ENCODE measurements at places on chromosomes 3 and 15.

DNA sequence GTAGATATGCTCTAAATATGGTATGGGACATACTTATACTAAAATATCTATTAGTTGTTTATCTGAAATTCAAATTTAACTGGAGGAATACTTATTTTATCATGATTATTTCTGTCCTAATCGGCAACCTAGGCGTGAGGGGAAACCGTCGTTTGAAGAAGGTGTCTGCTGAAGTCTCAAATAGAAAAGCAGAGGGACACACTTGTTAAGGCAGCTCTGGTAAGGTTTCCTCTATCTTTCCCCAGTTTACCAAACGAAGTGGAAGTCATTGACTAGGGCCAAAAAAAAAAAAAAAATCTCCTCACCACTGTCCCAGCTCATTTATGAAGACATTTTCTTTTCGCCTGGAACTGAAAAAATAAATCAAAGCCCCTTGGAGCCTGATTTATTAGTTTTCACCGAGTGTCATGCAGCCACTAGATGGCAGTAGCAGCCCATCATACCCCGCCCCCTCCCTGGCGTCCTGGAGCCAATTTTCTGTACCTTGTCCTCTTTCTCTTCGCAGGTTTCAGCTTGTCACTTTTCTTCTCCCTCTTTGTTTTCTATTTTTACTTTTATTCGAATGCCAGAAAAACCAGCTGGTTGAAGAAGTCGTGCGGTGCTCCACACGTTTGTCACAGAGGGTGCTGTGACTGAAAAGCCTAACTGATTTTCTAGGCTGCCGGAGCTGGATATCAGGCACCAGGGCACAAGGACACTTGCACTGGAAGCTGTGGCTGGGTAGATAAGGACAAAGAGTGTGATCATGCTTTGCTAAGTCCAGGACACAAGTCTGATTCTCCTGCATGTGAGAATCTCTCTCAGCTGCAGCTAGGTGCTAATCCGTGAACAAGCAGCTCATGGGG is 238.7 kb downstream of the ZPLD1 start:
- peak; percentile 46 for DNase-seq

GRCh38 chr3:66405701-66406091 is 95.1 kb downstream of the LRIG1 start:
- no peak for DNase-seq

- no peak for DNase-seq
These were observed 52.4 kb upstream of the RGMA start for GRCh38 chr15:93141371-93141794.

DNA sequence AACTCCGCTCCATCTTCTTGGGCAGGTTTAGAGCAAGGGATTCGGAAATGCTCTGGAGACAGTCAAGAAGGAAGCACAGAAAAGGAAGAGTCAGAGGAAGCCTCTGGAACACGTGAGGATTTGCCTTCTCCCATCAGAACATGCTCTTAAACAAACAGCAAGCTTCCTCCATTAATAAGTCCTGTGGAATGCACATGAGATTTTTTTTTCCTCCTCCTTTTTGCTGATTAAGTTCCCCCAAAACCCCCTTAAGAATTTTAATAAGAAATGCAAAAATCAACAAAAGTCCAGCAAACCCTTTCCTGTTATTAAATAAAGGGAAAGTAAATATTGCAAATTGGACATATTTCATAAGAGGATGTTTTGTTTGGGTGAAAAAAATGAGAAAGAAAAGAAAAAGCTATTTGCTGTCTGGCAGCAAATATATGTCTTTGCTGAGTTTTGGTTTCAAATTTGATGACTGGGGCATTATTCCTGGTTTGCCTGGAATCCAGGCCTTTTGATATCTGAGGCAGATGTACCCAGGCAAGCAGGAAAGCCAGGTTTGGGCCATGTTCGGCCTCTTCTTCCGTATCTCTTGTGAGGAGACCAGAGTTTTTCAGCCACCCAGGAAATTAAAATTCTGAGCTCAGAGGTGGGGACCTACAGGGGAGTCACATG is 7.9 kb upstream of the TSEN2 start:
- no peak for DNase-seq

Measured in activated T-cell treated with anti-CD3 and anti-CD28 coated beads for 48 hours (primary cell).